ENCODE measurements at places on chromosomes 7 and 10.

DNA sequence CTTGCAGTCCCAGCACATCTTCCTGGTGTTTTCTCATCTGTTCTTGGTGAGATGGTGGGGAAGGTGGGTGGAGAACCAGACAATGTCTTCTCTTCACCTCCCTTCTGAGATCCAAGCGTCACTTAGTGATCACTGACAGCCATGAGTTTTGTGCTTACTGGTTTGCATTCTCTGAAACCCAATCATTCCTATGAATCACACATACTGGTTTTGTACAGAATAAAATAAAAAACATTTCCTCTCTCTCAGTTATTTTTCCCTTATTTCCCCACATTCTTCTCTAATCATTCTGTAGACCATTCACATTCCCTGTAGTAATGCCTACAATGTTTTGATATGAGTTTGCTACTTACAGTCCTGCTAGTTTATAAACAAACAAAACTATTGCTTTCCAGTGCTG lies 143.8 kb upstream of the SLC13A1 start:
- no peak for DNase-seq

DNA sequence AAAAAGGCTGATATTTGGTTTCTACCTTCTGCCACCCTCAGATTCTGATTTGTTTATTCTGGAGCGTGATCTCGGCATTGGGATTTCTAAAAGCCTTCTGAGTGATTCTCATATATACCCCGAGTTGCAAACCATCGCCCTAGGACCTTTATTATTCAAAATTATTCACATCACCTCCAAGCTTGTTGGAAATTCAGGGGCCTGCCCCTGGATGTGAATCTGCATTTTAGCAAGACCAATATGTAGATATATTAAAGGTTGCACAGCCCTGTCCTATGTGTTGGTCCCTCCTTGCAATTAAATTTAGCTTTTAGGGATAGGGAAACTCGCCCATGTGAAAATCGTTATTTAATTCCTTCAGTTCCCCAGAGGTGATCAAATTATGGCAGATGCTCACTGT lies 9.0 kb upstream of the CHN2 start:
- DNase-seq: no peak

- no peak for DNase-seq
Measured at GRCh38 chr7:151093748-151094147, 7.5 kb downstream of the AGAP3 start.

DNA sequence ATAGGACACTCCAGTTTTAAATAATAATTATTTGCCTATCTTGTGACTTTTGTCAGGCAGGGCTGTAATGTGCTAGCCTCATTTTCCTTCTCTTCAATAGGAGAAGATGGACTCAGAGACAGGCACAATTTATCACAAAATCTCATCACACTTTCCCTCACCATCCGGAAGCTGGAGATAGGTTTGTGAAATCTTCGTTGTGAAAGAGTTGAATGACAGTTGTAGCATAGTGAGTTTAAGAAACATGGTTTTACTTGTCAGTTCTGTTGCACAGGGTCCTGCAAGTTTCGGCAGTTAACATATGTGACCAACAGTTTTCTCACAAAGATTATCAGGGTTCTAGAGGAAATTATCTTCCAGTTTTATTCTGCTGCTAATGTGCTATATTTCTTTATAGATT lies 37.7 kb upstream of the MAP3K8 start:
- no peak for DNase-seq

- peak; percentile 97 for DNase-seq
Measured at GRCh38 chr10:80158598-80159127, 26.1 kb downstream of the PLAC9 start.

DNA sequence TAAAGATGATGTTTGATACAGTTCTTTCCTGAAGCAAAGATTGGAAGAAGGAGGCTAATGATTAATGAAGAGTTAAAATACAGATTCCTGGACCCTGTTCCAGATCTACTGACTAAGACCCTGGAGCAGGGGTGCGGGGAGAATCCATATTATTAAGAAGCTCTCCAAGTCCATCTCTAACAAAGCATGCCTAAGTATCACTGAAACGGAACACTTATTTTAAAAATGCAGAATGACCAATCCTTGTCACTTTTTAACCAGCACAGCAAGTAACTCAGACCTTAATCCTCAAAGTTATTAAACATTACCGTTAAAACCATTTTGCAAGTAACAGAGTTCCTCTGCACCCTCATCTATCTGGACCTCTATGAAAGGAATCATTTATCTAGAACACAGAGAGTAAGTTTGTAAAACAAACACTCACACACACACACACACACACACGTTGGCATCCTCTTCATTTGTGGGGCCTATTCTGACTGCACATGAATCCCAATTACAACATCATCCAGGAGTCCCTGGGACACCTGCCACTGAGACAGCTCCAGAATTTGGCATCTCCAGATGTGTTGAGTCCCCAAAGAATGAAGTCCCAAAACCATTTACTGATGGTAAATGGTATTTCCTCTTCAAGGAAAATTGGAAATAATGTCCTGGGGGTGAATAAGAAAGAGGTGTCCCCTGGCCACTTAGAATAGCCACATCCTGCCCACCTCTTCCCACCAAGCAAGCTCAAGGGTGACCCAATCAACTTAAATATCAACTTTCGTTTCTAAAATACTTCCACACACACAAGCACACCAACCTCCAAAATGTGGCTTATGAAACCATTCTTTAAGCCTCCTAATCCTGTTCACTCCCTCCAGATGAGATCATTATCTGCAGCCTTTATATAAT lies 117.5 kb downstream of the PARD3 start:
- no peak for DNase-seq

DNA sequence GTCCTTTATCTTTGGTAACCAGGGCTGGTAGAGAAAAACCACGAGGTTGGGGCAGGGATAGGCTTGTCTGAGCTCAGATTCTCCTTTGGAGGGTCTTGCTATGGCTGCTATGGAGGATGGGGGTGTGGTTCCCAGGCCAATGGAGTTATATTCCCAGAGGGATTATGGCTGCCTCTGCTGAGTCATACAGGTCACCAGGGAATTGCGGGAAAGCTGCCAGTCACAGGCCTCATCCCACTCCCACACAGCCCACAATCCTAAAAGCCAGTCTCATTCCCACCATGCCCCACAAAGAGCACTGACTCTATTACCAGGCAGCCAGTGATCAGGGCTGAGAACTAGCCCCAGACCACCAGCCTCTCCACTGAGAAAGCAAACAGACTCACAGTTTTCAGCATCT lies 316.6 kb upstream of the TMEM229A start:
- no peak for DNase-seq

GRCh38 chr7:156100086-156100485 lies 287.8 kb upstream of the SHH start:
- no peak for DNase-seq

GRCh38 chr10:16673443-16673842 lies 143.8 kb downstream of the RSU1 start:
- no peak for DNase-seq

GRCh38 chr7:19119870-19120486 lies 2.5 kb upstream of the TWIST1 start:
- no peak for DNase-seq

- peak; percentile 61 for DNase-seq
Measured at GRCh38 chr10:98446661-98447221, at the start of gene HPS1. Gene HPS1 (minus strand): TSS chr10:98446935. CDS start chr10:98443240, 3,695 bp downstream.

- peak; percentile 98 for DNase-seq
Measured at GRCh38 chr7:107743567-107744344, at the start of gene CBLL1. Gene CBLL1 (plus strand): TSS chr7:107744142. CDS start chr7:107744164, 22 bp downstream.
